Lung (tissue), 17 donors: ENCODE measurements at places on chromosomes 7 and 10. TPM values are rescaled to one million over a fixed set of nuclear protein-coding genes. Genes with fewer than 3 reads are reported as not detected.

- peak; percentile 61 for DNase-seq
Observed at GRCh38 chr7:146146831-146147486, 30.4 kb downstream of the CNTNAP2 start.

DNA sequence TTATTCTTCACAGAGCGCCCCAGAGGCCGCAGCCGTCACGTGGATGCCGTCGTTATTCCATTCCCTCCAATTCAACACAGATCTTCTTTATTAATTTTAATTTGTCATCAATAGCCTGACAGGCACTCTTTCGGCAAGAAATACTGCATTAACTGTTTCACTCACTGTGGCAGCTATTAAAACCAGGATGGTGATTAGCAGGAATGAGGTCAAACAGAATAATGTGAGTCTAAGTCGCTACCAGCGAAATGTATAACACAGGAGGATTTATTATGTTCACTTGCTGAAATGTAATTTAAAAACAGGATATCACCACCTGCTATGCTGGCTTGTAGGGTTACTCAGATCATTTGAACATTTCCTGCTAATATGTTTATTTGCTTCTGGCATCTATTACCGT, 74.2 kb upstream of the MGMT start:
- no peak for DNase-seq

PIK3AP1 gene
- total RNA-seq, result 24.0 TPM

GRCh38 chr7:1611708-1612241, 41.9 kb upstream of the PSMG3 start:
- DNase-seq, result peak; percentile 7

GRCh38 chr10:48684792-48685623, at the start of gene WDFY4:
Gene WDFY4 (plus strand): TSS chr10:48684873. CDS start chr10:48709733, 24,860 bp downstream.
- no peak for DNase-seq

MMD2 gene
- total RNA-seq, result not detected

DNA sequence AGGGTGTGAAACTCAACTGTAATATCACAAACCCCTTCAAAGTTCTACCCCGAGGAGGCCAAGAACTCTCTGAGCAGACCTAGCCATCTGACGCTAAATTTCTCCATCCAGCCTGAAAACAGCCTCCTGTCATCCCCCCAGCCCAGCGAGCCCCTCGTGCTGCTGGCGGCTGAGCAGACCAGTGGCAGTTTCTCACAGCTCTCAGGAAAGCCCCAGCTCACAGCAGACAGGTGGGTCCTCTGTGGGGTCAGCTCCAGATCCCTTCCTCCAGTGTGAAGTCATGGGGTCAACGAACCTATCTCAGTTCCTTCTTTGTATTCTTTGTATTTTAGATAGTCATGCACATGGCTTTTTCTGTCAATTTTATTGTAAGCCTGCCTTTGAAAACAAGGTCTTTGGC, 7.8 kb downstream of the GARIN1A start:
- DNase-seq, result no peak

DOCK1 gene
- total RNA-seq, result 102 TPM

DNA sequence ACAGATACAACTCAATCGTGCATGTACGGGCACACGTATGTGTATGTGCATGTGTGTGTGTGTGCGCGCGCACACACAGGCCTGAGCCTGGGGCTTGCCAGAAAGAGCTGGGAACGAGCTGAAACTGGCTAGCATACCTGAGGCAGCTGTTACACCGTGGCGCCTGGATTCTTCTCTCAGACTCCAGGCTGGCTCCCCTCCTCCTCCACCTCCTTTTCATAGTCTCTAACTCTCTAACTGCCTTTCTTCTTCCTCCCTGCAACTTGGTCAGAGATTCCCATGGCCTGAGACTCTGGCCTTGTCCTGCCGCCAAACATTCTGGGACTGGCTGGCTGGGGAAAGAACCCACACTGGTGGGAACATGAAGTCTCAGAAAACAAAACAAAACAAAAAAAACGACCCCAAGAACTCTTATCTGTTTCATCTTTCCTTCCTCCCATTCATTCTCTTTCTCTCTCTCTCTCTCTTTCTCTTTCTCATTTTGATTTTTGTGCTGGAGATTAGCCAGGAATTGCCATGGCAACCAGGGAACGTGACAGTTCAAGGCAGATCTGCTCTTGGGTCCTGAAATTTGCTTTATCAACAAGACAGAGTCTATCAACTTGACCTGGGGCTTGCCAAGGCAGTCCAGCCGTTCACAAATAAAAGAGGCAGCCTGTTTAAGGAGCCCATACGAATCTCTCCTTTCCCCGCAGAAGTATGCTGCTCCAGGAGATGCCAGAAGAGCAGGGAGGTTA, 76.8 kb upstream of the SEM1 start:
- peak; percentile 28 for DNase-seq

- DNase-seq, result no peak
Observed at GRCh38 chr10:109166935-109167334, 756.4 kb downstream of the XPNPEP1 start.

- no peak for DNase-seq
Observed at GRCh38 chr10:103082683-103083082, 110.4 kb downstream of the NT5C2 start.

GRCh38 chr10:79182781-79183467, 114.2 kb downstream of the ZMIZ1 start:
- no peak for DNase-seq

HEPACAM2 gene
- total RNA-seq, result 0.46 TPM

DNA sequence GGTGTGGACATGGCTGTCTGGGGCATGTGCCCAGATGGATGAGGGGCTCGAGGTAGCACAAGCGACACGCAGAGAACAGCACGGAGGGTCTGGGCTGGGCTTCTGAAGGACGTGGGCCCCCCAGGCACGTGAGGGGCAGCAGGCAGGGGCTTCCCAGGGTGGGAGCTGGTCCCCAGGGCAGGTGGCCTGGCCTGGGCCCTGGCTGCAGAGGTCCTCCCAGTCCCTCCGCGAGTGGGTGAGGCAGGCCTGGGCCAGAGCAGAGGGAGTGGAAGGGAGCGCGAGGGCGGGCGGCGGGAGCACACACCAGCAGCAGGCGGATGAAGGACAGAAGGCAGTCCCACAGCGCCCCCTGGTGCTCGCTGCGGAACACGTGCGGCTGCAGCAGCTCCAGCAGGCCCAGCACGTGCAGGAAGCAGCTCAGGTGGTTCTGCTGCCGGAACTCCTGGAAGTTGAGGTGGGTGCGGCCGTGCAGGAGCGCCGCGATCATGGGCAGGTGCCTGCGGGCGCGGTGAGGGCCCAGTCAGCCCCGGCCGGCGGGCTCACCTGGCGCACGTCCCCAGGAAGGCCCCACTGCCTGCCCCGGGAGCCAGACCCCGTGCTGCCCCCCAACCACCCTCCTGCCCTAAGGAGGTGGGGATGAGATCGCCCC, 14.7 kb upstream of the MICALL2 start:
- peak; percentile 90 for DNase-seq

DNA sequence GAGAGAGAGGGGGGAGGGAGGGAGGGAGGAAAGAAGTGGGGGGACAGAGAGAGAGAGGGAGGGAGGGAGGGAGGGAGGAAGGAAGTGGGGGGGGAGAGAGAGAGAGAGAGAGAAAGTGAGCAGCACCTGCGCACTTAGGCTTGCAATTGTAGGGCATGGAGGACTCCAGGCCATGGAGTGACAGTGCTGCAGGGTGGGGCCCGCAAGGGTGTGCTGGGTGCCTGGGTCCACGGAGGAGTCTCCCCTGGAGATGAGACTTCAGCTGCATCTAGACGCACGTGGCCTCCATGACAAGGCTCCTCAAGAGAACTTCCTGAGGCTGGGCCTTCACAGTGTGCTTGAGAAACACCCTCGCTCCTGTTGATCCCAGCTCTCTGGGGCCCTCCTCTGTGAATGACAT, 44.5 kb downstream of the CLRN3 start:
- DNase-seq, result no peak

LAMB4 gene
- total RNA-seq, result 0.63 TPM

- no peak for DNase-seq
Observed at GRCh38 chr10:104614245-104614831, 26.8 kb upstream of the SORCS3 start.

DNA sequence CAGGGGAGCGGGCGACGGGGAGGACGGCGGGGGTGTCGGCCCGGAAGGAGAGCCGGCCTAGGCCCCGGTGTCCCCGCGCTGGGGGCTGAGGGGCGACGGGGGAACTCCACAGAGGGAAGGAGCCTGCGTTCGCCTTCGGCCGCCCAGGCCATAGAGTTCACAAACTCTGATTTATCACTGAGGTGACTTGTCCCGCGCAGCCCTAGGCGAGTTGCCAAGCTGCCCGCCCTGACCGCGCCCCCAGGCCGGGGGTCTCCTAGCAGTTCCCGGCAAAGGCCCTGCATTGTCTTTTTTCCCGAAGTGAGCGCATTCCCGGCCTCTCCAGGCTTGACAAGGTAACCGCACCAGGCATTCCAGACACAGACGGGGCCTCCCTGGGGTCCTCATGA, 2.9 kb upstream of the NKX6-2 start:
- DNase-seq, result no peak

EBLN1 gene
- not detected for total RNA-seq

DNA sequence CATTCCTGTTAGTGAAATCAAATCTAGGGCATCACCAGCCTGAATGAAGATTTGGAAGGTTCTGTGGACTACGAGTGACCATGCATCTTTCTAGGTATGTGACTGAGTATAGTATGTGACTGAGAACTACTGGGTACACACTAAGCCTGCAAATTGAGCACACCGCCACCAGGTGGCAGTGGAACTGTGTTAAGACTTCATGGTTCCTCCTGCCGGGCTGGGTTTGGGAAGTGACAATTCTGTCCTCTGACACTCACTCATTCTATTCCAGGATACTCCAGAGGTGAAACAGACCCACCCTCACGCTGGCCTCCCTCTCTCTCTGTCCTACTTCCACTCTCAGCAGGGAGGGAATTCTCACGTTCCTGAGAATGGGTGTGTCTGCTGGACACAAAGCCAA, 84.0 kb upstream of the TMEM248 start:
- peak; percentile 3 for DNase-seq
